ENCODE measurements at places on chromosomes 7 and 10.

DNA sequence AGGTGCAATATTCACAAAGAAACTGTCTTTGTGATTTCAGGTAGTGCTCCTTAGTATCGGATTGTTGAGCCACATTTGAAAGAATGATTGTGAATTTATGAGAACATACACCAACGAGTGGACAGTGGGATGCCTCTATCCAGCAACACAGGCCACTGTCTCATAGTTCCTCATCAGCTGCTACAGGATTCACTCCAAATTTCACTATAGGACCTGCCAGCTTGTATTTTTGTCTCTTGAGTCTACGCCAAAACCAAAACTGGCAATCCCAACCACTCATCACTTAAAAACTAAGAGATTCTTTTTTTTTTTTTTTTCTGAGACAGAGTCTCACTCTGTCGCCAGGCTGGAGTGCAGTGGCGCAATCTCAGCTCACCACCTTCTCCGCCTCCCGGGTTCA lies 964.5 kb downstream of the CNTNAP2 start:
- DNase-seq = no peak

DNA sequence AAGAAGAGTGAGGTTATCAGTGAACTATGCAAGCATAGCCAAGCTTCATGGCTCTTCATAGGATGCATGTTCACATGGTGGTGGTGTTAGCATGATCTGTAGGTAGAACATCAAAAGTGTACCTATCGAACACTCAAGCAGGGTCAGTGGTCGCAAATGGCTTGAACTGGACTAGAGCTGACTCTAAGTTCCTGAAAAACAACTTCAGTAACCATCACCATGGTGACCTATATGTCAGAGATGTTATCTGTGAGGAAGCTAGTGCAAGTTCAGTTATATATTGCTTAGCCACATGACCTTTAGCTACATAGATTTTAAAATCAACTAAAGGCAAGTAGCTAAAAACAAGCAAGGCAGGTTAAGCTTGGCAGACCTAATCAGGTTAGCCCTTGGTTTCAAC lies 163.1 kb upstream of the AGR3 start:
- no peak for DNase-seq

GRCh38 chr7:92266415-92267241 lies 20.9 kb downstream of the ANKIB1 start:
- DNase-seq = no peak

DNA sequence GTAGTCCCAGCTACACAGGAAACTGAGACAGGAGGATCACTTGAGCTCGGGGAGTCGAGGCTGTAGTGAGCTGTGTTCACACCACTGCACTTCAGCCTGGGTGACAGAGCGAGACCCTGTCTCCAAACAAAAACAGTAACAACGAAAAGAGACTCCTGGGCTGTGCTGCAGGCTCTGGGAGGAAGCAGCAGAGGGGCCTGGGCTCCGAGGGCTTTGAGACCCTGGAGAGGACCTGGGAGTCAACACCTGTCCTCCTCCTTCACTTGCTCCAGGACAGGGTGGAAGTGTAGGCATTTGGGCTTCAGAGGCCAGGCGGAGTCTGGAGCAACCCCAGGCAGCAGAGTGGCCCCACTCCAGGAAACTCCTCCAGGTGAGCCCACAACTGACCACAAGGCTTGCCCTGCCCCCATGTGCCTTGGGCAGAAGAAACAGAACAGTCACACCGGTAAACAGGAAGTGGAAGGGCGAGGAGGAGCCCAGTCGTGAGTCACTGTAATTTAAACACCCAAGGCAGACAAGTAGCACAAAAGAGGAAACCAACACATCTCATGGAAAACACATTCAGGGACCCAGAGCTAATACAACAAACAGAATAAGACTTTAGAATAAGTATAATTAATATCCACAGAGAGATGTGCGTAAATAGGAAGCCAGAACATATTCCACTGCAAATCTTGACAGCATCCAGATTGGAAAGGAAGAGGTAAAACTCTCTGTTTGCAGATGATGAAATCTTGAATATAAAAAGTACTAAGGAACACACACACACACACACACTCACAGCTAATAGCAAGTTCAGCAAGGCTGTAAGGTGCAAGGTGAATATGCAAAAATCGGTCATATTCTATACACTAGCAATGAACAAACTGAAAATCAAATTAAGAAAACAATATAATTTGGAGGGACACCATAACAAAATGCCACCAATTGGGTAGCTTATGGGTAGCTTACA lies 20.5 kb upstream of the RASGEF1A start:
- no peak for DNase-seq

GRCh38 chr10:128056303-128057050 lies 69.7 kb downstream of the MKI67 start:
- DNase-seq = no peak

GRCh38 chr7:12494687-12495024 lies 75.9 kb upstream of the SCIN start:
- DNase-seq = no peak

- no peak for DNase-seq
Observed at GRCh38 chr7:157897681-157898080, 560.9 kb downstream of the DNAJB6 start.

DNA sequence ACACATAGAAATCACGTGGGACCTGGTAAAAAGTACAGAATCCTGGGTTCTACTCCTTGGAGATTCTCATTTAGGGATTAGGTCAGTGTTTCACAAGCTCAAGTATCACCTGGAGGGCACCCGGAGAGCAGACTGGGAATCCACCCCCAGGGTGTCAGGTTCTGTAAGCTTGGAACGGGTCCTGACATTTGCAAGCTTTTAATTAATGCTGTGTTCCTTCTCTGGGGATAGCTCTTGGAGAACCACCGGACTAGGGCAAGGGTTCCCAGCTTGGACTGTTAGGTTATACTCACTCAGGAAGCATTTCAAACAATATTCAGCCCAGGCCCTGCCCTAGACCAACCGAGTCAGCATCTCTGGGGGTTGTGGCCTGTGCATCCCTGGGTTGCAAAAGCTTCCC lies 23.0 kb downstream of the TCF7L2 start:
- DNase-seq = no peak

- DNase-seq = peak; percentile 41
Observed at GRCh38 chr10:283916-284356, 148.7 kb downstream of the ZMYND11 start.
